ENCODE measurements at places on chromosomes 16 and 17. TPM values are rescaled to one million over a fixed set of nuclear protein-coding genes. Genes with fewer than 3 reads are reported as not detected.

DNA sequence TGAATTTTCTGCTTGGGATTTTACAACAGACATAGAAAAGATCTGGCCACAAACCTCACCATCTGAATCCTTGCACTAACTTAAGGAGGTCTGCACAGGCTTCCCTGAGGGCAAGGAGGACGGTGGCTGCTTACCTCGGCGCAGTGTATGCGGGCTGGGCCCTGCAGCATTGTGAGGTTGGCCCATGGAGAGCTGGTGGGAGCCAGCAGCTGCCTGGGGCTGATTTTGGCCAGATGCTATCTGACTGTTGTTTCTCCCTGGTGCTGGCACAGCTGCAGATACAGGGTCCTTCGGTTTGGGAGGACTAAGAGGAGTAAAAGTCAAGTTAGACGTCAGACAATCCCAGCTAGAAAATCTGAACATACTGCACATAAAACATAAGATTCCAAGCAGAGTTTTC, 79.8 kb downstream of the ARHGAP17 start:
- no peak for DNase-seq

DNA sequence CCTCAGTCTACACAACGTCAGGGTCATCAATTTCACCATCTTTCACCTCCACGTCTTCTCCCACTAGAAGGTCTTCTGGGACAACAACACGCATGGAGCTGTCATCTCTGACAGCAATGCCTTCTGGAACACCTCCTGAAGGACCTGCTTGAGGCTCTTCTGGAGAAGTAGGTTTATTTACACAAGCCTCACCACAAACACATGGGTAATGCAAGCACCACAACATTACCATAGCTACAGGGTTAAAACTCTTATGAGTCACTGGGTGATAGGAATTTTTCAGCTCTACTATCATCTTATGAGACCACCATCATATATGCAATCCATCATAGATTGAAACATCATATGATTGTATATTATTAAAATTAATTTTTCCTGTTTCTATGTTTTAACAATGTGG, 215.4 kb downstream of the CHD9NB start:
- no peak for DNase-seq

DNA sequence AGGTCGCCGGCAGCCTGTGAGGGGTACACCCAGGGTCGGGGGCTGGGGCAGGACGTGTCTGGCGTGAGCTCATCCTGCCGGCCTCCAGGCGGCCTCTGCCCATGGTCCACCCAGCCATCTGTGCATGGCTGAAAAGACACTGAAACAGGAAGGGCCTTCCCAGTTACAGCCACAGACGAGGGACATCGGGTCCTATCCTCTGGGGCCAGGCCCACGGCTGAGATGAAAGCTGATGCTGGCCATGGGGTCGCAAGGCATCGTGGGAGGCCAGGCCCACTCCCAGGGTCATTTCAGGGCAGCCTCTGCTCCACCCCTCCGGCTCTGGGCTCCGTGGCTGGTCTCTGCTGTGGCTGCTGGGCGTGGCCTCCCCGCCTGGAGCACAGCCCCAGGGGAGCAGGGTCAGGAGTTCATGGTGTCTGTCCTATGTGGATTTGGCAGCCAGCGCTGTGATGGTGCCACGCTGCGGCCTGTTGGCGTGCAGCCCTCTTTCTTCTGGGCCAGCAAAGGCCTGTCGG, 16.6 kb upstream of the ATP6V0C start:
- DNase-seq: peak; percentile 87

GRCh38 chr17:78131172-78132083, 857 bp downstream of the TMC8 start:
- DNase-seq: no peak

DNA sequence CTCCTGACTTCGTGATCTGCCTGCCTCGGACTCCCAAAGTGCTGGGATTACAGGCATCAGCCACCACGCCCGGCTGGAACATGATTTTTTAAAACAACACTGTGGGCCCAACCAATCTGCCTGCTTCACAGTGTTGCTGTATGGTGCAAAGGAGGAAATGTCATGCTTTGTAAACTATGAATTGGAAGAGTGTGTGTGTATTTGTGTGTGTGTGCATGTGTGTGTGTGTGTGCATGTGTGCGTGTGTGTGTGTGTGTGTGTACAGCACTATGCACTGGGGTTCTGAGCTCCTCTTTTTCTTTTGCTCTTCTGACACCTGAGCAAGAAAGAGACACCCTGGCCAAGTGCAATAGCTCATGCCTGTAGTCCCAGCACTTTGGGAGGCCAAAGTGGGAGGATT, 14.5 kb upstream of the CNOT1 start:
- DNase-seq: no peak

DNA sequence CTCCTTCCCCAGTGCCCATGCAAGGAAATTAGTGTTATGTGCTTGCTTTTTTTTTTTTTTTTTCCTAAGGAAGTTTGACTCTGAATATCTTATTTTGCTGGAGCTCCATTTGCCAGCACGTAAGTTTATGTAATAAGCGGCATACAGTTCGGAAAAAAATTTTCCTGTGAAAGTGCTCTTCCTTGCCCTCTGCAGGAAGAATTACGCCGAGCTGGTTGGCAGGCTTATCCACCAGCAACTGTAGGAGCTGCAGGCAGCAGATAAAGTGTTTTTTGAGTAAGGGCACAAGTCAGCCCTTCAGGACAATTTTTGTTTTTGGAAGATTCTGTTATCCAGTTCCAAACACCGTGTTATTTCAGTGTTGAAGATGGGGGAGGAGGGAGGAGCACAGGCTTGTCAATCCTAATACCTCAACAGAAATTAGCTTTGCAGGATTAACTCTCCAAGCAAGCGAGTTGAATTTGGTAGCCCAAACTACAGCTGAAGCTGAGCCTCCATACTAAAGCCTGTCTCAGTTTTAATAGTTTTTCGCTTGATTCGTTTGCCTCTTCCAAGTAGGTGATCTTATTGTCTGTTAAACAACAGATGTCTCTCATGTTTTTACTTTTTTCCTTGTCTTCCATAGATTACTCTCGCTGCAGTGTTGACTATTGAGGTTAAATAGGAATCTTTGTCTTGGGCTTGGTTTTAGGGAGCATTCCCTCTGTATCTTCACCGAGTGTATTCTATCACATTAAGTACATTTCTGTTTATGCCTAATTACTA, 1.1 kb downstream of the SPECC1 start:
- peak; percentile 32 for DNase-seq

DNA sequence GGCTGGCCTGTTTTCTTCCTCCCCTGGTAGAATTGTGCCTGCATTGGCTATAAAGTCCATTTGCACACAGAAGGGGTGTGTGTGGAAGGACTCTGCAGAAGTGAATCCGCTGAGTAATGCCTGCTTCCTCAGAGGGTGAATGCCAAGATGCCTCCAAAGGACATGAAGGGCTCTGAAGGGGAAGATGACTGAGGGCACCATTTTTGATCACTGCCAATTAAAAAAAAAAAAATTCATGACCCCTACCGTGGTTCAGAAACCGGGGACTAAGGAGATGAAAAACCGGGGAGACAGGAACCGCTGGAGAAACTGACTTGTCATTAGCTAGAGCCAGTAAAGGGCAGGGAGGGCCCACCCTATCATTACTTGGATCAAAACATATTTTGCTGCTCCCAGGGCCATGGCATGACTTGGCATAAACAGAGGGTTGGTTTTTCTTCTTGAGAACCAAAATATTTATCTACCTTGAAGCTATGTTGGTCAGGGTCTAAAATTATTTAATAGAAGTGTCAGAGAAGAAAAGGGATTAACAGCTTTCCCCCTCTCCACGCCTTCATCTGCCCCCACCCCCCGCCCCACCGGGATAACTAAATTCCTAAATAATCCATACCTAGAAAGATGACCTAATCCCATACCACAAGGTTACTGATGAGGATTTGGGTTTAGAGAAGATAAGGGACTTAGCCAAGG, 3.6 kb upstream of the USP7 start:
- DNase-seq: no peak

DNA sequence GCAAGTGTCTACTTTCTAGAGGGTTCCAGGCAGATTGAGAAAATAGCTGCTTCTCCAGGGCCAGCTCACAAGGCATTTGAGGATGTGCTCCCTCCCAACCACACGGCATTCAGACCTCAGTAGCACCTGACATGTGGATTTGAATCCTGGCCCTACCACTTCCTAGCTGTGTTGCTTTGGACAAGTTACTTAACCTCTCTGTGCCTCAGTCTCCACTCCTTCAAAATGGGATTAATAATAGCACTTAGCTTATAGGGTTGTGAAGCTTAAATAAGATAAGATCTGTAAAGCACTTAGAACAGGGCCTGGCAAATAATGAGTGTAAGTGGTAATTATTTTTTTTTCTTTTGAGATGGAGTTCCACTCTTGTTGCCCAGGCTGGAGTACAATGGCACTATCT, 21.0 kb upstream of the NOMO2 start:
- no peak for DNase-seq

DNA sequence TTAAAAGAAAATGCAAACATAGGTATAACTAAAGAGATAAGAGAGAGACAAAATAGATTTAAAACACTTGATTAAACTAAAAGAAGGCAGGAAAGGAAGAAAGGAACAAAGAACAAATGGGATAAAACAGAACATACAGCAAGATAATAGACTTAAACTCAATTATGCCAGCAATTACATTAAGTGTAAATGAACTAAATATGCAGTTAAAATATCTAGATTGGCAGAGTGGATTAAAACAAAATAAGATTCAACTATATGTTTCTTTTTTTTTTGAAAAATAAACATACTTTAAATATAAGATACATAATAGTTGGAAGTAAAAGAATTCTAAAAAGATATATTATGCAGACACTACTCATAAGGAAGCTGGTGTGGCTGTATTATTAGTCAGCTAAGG, 9.7 kb upstream of the CFAP20 start:
- no peak for DNase-seq

DNA sequence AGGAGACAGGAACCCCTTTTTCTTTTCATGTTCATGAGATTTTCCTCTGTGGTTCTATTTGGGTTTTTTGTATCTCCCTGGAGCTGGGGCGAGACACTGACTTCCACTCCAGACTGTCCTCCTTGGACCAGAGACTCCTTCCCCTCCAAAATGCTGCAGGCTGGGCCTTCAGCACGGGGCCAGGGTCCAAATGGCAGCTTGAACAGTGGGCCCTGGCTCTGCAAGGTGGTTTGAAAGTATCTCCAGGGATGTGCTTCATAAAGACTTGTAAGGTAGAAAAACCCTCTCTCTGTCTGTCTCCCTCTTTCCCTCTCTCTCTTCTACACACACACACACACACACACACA, 236.1 kb downstream of the ZNF423 start:
- DNase-seq: no peak

- DNase-seq: no peak
Measured at GRCh38 chr17:31535581-31535981, 144.1 kb downstream of the RAB11FIP4 start.

DNA sequence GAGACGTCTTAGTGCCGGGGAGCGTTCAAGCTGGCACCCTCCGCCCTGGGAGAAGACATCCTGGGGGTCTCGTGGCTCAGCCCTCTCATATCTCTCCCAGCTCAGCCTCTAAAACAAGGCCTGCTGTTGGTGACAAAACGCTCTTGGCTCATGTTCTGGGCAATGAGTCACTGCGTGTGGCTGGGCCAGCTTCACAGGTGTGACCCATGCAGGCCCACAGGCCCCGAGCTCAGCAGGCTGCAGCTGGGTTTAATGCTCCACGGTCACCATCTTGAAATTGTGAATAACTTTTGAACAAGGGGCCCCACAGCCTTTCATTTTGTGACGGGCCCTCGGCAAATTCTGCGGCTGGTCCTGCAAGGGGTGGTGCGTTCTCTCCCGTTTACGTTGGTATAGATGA, 22.4 kb downstream of the GAA start:
- DNase-seq: no peak

DNA sequence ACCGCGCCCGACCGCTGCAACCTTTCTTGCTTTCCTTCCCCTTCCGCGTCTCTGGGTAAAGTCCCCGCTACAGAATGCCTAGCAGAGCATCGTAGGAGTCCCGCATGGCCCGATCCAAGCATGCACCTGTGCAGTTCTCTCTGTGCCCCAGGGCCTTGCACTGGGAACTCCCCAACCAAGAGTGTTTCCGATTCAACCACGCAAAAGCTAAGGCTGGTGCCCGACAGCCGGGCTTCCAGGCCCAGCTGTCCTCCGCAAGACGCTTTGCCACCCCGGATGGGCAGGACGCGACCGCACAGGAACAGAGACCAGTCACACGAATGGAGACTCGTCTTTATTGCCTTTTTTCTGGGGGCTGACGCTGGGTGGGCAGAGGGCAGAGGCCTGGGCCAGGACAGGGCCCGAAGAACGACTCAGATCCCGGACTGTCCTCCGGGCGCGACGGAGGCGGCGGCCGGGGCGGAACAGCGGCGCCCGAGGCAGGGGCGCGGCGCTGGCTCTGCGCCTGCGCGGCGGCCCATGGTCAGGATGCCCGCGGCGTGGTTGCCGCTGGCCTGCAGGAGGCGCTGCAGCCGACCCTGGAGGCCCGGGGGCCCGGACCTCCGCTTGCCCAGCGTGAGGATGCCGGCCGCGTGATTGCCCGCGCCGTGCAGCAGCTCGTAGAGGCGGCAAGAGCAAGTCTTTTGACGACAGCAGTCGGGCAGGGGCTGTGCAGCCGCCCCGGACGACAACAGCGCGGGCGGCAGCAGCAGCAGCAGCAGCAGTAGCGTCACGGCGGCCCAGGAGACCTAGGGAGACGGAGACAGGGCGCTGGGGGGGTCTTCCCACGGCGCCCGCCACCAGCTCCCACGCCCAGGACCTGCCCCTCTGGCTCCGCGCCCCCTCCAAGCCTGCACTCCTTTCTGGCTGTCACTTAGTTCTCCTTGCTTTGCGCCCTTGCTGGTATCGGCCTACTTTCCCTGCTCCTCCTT, 1.2 kb downstream of the HCRT start:
- peak; percentile 61 for DNase-seq

DNA sequence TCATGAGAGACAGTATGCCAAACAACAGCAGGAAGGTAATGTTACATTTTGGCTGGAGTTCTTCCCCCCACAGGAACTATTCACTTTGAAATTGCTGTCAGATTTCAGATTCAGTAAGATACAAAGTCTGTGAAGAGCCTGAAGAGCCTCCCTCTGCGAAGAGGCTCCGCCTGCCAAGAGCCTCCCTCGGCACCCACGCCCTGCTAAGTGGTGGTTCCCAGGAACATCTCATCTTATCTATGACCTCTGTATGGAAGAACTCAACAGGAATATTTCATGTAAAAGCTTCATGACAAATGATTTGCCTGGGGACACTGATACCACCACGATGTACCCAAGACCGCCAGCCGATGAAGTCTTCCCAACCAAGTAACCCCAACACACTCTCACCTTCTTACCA, 3.2 kb downstream of the ZC3H7A start:
- DNase-seq: peak; percentile 26

DNA sequence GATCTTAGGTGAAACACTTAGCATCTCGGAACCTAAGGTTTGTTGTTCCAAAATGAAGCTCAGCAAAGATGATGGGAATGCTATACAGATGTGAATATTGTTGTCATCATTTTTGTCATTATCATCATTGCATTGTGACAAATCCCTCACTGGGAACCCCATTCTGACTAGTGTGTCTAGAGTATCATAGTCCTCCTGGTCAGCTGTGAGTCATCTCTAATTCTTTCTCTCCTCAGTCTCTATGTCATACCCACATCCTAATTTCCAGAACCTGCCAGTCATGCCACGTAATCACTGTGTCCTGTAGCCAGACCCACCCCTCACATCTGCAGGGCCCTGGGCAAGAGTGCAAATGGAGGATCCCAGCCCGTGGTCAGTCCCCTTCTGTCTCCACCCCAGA, 60.5 kb upstream of the CLEC3A start:
- no peak for DNase-seq

The ARL2BP gene
- 57.9 TPM for polyA plus RNA-seq

The KRTAP9-9 gene
- polyA plus RNA-seq: not detected

The HOXB2 gene
- 4.5 TPM for polyA plus RNA-seq

The NLRC3 gene
- 0.88 TPM for polyA plus RNA-seq

The SYT17 gene
- 0.51 TPM for polyA plus RNA-seq
